ENCODE measurements at places on chromosomes 2 and 18. TPM values are rescaled to one million over a fixed set of nuclear protein-coding genes. Genes with fewer than 3 reads are reported as not detected.

Gene ZNF396
- total RNA-seq: 1.2 TPM

Gene C2orf49
- total RNA-seq: 8.2 TPM

Gene ACMSD
- total RNA-seq: 11.9 TPM

Gene ARHGEF4
- total RNA-seq: 0.08 TPM

Gene RNF125
- total RNA-seq: 3.3 TPM

Gene IL36RN
- not detected for total RNA-seq

- H3K27ac ChIP-seq: no peak overlapping the region
- H3K4me3 ChIP-seq: no peak overlapping the region
- DNase-seq: no peak
Measured at GRCh38 chr2:88141952-88142351, 14.1 kb upstream of the FABP1 start.

GRCh38 chr2:231530099-231531011 lies at the start of gene NMUR1:
Gene NMUR1 (minus strand): TSS chr2:231530445. CDS start chr2:231530361, 84 bp downstream.
- no peak within 1 kb of the TSS for H3K27ac ChIP-seq
- H3K4me1 ChIP-seq: peaks cover 5% of the 10 kb centered on the region
- peak; percentile 72 for DNase-seq
- H3K36me3 ChIP-seq: no peaks in the 10 kb centered on the region

DNA sequence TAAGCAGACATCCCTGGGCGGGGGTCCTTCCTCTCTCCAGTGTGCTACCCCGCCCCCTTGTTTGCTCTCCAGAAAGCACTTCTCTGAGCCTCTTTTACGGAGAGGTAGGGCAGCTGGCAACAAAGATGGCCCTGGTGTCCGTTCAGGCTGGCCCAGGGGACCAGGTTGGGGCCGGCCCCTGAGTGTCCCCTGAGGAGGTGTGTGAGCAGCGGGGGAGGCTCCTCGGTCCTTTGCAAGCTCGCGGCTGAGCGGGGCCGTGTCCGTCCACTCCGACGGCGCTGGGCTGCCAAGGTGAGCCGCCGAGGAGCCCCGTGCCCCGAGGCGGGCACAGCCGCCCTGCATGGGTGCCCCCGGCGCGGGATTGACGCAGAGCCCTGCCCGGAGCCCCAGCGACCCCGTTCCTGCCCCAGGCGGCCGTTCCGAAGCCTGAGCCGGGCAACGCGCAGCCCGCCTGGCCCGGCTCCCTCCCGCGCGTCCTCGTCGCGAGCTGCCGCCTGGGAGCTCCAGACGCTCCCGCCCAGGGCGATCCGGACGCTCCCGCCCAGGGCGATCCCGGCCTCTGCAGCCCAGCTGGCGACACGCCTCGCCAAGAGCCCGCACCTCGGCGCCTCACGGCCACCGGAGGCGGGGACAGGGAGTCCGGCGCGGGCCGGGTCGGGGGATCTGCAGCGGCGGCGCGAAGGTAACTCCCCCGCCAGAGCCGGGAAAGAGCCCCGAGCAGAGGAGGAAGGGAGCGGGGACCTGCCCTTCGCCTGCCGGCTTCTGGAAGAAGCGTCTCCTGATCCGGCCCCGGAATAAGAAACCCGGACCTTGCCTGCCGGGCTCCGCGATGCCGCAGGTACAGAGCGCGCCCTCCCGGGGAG lies at the start of gene PROKR1:
PROKR1 (plus strand) TSS at position 569 of the 863 bp plus-strand sequence. CDS start 2,243 bp downstream, outside the sequence.
- H3K27ac ChIP-seq: no peak within 1 kb of the TSS
- no peaks in the 10 kb centered on the region for H3K27me3 ChIP-seq
- H3K36me3 ChIP-seq: no peaks in the 10 kb centered on the region
- H3K4me1 ChIP-seq: peaks cover 3% of the 10 kb centered on the region

GRCh38 chr2:153939124-153939796 lies 67.5 kb downstream of the GALNT13 start:
- H3K4me3 ChIP-seq: no peak overlapping the region
- H3K36me3 ChIP-seq: no peaks in the 10 kb centered on the region
- DNase-seq: no peak
- no peaks in the 10 kb centered on the region for H3K27me3 ChIP-seq
- H3K27ac ChIP-seq: no peak overlapping the region

DNA sequence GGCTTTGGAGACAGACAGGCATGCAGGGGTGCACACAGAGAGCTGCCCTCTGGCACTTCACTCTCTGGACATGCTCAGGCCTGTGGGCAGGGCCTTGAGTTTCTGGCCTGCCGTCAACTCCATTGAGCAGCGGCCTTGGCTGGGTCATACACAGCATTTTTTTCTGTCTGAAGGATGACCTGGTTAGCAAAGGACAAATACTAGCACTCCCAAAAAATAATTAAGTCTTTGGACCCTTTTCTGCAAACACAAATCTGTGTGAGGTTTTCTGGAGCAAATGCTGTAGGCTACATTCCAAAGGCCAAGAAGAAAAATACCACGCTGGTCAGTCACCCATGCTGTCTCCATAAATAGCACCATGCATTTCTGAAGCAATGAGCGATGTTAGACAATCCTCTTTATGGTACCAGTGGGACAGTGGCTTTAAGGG lies 124.7 kb upstream of the CTAGE1 start:
- H3K4me1 ChIP-seq: peaks cover 8% of the 10 kb centered on the region
- H3K4me3 ChIP-seq: no peak overlapping the region
- H3K27ac ChIP-seq: no peak overlapping the region

- no peaks in the 10 kb centered on the region for H3K36me3 ChIP-seq
- H3K4me3 ChIP-seq: no peak overlapping the region
- no peak overlapping the region for H3K27ac ChIP-seq
- no peaks in the 10 kb centered on the region for H3K27me3 ChIP-seq
- H3K4me1 ChIP-seq: peaks cover 3% of the 10 kb centered on the region
Measured at GRCh38 chr2:219419331-219420197, 1.4 kb downstream of the DES start.

GRCh38 chr2:28263690-28264089 lies 129.0 kb upstream of the FOSL2 start:
- H3K4me3 ChIP-seq: no peak overlapping the region
- DNase-seq: no peak
- H3K27ac ChIP-seq: no peak overlapping the region
- no peaks in the 10 kb centered on the region for H3K36me3 ChIP-seq
- no peaks in the 10 kb centered on the region for H3K4me1 ChIP-seq

- no peaks in the 10 kb centered on the region for H3K27me3 ChIP-seq
- H3K4me1 ChIP-seq: no peaks in the 10 kb centered on the region
- H3K27ac ChIP-seq: no peak overlapping the region
Measured at GRCh38 chr2:54813584-54813983, 90.1 kb downstream of the EML6 start.

- peaks cover 4% of the 10 kb centered on the region for H3K27me3 ChIP-seq
- DNase-seq: no peak
- H3K36me3 ChIP-seq: no peaks in the 10 kb centered on the region
- no peak overlapping the region for H3K4me3 ChIP-seq
- H3K4me1 ChIP-seq: no peaks in the 10 kb centered on the region
Measured at GRCh38 chr2:1749489-1750119, 5.3 kb upstream of the PXDN start.

GRCh38 chr2:30692829-30693275 lies 114.4 kb downstream of the CAPN13 start:
- H3K4me1 ChIP-seq: no peaks in the 10 kb centered on the region
- no peak overlapping the region for H3K27ac ChIP-seq
- H3K27me3 ChIP-seq: no peaks in the 10 kb centered on the region
- DNase-seq: peak; percentile 22
- H3K4me3 ChIP-seq: no peak overlapping the region

DNA sequence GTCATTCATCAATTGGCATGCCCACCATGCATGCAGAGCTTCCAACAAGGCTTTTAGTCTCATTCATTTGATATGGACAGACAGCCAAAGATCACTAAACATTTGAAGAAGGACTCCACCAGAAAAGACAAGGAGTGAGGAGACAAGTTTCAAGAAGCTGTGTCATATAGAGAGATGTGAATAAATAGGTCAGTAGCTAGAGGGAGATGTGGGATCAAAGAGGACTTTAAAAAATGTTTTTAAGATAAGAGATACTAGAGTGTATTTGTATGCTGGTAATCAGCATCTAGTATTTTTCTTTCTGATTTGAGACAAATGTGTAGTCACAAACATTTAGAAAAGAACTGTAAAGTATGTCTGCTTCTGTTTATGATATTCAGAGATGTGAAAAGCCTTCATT lies 48.5 kb downstream of the ANTXR1 start:
- no peak for DNase-seq
- no peak overlapping the region for H3K4me3 ChIP-seq
- no peaks in the 10 kb centered on the region for H3K36me3 ChIP-seq

GRCh38 chr2:56475191-56475590 lies 291.4 kb downstream of the CCDC85A start:
- H3K27ac ChIP-seq: peak overlapping the region; percentile 71
- no peaks in the 10 kb centered on the region for H3K36me3 ChIP-seq
- H3K4me1 ChIP-seq: peaks cover 16% of the 10 kb centered on the region
- DNase-seq: no peak
- H3K4me3 ChIP-seq: no peak overlapping the region
- no peaks in the 10 kb centered on the region for H3K27me3 ChIP-seq

DNA sequence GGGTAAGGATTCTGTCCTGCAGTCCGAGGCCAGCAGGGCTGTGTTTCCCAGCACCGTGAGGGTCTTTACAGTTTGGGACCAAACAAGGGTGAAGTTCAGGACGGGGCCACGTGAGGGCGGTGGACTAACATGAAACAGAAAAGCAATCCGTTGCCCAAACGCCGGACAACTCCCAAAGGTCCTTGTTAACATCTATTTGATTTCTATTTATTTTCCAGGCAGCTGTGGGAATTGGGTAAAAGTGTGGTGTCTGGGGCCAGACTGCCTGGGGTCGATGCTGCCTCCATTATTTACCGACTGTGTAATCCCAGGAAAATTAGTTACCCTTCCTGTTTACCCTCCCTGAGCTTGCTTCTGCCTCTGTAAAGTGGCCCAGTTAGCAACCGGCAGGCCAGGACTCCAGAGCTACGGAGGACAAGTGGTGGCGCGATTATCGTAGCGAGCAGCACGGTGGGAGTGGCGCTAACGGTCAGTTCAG lies 66.3 kb upstream of the TCF7L1 start:
- peak; percentile 69 for DNase-seq
- no peak overlapping the region for H3K4me3 ChIP-seq
- no peaks in the 10 kb centered on the region for H3K4me1 ChIP-seq
- no peaks in the 10 kb centered on the region for H3K27me3 ChIP-seq
- no peaks in the 10 kb centered on the region for H3K36me3 ChIP-seq
- no peak overlapping the region for H3K27ac ChIP-seq

- H3K4me3 ChIP-seq: no peak overlapping the region
- DNase-seq: no peak
- no peaks in the 10 kb centered on the region for H3K36me3 ChIP-seq
- no peaks in the 10 kb centered on the region for H3K4me1 ChIP-seq
- H3K27me3 ChIP-seq: no peaks in the 10 kb centered on the region
Measured at GRCh38 chr2:65548576-65549256, 116.3 kb upstream of the SPRED2 start.

DNA sequence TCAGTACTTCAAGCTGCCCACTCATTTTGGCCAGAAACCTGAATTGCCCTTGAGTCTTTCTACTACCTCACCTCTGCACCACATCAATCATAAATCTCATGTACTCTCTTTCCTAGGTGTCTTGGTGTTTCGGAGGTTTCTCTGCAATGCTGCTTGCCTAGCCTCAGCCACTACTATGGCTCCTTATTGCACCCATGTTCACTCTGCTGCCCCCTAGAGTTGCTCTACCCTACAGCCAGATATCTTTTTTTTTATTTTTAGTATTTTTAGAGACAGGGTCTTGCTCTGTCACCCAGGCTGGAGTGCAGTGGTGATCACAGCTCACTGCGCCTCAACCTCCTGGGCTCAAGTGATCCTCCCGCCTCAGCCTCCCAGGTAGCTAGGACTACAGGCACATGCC lies 413.0 kb downstream of the PTPRM start:
- no peak overlapping the region for H3K27ac ChIP-seq
- H3K27me3 ChIP-seq: no peaks in the 10 kb centered on the region
- no peak for DNase-seq

DNA sequence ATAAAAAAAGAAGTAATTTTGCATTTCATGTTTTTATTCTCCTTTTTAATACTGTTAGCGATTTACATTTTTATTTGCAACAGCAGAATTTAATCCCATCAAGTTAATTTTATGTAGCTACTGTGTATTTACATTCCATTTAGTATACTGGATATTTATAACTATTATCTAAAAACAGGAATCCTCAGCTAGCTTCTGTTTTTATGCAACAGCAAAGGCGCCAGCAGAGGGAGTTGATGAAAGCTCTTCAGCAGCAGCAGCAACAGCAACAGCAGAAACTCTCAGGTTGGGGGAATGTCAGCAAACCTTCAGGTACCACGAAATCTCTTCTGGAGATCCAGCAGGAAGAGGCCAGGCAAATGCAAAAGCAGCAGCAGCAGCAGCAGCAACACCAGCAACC lies 26.2 kb upstream of the SNORC start:
- no peak overlapping the region for H3K27ac ChIP-seq
- H3K27me3 ChIP-seq: no peaks in the 10 kb centered on the region
- H3K36me3 ChIP-seq: peaks cover 38% of the 10 kb centered on the region
- no peak for DNase-seq

Data from liver (tissue), 10 donors.